ENCODE measurements at places on chromosomes 7 and 10.
A peak's percentile ranks its signal among the peaks of the same experiment; 100 is the strongest.

- no peak for DNase-seq
These were observed 3.3 kb downstream of the PITRM1 start for GRCh38 chr10:3169271-3169670.

- DNase-seq: peak; percentile 87
These were observed 3.6 kb upstream of the MTPN start for GRCh38 chr7:135980665-135981180.

DNA sequence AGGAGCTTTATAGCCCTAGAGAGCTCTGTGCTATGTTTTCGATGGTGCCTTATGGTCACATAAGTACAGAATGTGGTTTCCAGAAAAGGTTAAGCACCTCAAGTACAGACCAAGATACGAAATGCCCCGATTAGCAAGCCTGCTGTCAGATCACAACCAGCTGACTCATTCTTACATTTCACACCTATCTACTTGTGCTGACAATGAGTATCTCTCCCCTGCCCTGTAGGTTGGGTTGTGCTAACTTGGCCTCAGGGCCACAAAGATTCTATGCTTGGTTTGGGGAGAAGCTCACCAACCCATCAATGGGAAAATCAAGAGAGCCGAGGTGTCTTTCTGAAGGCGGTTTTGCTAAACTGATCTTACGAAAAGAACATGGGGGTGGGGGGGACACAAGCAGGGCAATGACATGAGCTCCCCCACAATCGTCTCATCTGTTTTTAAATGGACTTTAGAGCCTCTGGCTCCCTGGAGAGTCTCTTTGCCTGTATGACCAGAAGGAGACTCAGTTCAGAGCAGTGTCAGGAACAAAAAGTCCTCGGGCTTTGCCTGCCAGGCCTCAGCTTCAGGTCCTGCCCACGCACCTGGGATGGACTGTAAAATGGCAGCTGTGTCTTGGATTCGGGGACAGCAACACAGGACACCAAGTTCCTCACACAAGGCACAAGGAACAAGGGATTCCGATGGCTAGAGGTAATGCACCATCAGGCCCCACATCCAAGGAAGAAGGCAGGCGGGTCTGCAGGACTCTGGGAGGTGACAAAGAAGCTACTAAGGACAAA is 55.1 kb downstream of the FAM53B start:
- no peak for DNase-seq

DNA sequence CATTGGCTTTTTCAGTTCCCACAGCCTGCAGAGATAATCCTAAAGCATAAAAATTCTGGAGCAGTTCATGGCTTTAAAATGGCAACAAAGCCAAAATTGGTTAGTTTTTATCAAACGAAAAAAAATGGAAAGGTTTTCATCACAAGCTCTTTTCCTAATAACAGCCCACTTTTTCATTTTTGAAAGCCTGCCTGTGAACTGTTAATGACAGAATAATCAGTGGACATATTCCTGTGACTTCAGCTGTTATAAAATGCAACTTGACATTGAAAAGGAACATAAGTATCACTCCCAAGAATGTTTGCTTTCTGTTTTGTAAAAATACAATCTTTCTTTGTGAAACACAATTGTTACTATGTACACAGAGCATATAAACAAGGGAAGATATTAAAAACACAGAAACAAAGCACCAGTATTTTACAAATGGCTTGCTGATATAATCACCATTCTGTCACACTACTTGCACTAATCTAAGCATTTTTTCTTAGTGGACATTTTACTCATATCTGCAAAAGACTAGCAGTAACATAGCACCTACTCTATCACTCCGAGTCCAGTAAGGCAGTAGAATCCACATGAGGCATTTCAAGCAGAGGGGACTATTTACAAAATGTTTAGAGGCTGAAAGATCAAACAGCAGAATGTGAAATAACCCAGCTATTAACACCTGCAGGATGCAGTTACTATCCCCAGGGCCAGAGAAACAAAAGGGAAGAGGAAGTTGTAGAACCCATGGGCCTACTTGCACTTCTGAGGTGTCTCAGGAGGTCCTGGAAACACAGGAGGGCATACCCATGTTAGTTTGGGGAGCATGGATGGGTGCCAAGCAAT is 26.4 kb downstream of the MACC1 start:
- DNase-seq: no peak

DNA sequence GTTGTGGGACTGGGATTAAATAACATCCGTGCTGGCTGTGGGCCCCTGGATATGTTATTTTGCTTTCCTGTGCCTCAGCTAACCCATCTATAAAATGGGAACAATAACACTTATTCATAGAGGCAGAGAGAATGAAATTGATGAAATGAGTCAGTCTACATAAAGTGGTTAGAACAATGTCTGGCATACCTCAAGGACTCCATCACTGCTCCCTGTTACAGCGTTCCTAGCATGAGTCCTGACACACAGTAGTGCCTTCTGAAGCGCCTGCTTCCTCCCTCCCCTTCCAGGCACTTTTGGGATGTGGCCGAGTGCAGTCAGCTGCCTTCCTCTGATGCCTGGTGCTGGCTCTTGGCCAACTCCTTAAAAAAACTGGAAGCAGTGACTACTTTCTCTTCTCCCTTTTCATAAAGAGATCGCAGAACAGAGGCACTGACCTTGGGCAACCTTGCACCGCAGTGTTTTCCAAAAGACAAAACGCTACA is 108.4 kb upstream of the ZMIZ1 start:
- DNase-seq: peak; percentile 91

DNA sequence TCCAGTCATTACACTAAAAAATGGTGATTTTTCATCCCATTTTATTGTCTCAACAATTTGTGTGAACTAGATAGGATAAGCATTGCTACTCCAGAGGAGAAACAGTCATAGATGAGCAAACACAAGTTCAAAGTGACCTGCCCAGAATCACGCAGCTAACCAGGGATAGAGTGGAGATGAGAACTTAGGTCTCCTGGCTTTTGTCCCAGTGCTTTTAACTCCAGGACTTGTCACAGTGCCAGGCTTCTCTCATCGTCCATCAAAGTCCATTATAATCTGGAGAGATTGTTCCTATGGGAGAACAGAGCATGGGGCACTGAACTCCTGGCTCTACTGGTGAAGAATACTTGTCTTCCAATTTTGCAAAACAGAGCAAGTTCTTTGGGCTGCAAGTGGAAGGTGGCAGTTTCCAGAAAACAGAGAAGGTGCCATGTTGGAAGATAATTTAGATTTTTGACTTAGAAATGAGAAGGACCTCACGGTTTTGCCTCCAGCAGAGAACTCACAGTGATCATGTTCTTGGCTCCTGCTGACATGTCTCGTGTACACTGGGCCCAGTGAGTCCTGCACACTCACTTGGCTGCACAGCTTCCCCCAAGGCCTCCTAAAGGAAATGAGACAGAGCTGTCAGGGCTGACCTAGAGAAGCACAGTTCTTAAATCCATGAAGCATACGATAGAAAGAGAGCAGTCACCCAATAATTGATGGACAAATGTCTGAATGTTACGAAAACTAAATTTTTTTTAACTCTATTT is 322.9 kb upstream of the NRP1 start:
- peak; percentile 50 for DNase-seq

DNA sequence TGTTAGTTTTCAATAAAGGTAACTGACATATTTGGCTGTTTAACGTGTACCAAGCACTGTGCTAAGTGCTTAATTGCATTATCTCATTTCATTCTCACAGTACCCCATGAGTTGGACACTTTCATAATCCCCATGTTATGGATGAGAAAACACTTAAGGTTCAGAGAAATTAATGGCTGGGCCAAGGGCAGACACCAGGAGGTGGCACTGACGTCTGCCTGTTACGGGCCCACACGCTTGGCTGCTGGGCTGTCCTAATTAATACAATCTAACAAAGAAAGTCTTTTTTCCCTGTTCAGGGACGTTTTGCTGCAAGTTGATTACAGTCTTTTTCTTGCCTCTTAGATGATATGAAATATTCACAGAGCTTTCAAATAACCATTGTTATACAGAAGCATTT is 16.1 kb downstream of the DYDC2 start:
- DNase-seq: no peak

GRCh38 chr10:71216363-71216695 is 4.0 kb downstream of the UNC5B start:
- DNase-seq: no peak

GRCh38 chr7:31695859-31696614 is 9.0 kb downstream of the PPP1R17 start:
- no peak for DNase-seq

DNA sequence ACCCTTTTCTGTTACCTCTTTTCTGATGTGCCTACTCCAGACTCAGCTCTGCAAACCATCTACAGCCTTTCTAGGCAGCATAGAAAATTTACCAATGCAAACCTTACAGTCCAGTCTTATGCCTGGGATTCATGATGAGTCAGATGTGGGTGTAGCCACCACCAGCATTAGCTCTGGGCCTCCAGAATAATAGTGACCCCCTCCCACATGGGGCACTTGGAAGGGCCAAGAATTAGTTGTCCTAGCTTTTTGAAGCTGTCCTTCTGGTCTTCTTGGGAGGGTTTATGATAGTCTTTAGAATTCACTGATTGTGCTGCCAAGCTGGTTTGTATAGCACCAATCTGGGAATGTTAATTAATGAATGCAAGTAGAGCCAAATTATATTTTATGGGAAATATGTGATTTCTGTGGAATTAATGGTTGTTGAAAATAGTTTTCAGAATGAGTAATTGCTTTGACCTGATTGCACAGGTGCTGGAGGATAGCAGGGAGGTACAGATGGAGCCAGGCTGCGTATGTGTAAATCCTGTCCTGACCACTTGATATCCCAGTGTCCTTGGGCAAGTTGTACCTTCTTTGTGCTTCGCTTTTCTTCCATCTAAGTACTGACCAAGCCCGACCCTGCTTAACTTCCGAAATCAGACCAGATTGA is 94.8 kb downstream of the CPED1 start:
- DNase-seq: peak; percentile 66

DNA sequence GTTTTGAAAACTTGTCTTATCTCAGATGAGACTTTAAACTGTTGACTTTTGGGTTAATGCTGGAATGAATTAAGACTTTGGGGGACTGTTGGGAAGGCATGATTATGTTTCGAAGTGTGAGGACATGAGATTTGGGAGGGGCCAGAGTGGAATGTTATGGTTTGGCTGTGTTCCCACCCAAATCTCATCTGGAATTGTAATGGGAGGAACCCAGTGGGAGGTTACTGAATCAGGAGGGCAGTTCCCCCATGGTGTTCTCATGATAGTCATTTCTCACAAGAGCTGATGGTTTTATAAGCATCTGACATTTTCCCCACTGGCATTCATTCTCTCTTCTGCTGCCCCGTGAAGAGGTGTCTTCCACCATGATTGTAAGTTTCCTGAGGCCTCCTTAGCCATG is 13.8 kb upstream of the POT1 start:
- no peak for DNase-seq

DNA sequence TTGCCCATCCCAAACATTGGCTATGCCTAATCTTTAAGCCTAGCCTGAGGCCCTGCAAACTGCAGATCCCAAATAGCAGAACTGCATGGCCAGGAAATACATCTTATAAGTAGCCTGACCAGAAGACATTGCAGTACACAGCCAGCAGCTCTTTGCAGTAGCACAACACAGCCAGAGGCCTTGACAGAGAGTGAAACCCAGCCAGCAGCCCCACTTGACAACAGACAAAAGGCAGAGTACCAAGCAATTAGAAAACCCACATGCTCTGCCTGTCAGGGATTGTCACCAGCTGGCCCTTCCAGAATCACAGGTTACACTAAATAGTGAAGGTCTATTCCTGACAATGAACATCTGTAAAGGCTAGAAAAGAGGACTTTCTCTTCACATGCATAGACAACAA is 242.8 kb upstream of the TMEM72 start:
- no peak for DNase-seq

GRCh38 chr10:62597226-62597625 is 207.3 kb upstream of the ADO start:
- peak; percentile 92 for DNase-seq

All from fibroblast of skin of right quadriceps (primary cell).